ENCODE measurements at places on chromosomes 12 and 14.

DNA sequence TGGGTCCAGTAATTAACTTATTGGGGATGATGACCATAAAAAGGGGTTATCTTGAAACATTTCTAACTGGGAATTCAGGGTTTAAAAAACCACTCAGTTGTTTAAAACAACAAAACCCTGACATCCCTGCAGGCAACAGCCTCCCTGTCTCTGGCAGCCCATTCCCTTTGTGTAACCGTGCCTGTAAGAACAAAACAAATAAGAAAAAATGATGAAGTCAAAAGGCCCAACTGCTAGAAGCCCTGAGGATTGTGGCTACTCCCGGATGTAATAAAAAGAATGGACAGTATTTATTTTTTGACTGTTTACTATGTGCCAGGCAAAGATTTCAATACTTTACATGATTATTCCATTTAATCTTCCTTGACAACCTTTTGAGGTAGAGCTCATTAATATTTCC lies 75.3 kb downstream of the TMCC3 start:
- DNase-seq: no peak

DNA sequence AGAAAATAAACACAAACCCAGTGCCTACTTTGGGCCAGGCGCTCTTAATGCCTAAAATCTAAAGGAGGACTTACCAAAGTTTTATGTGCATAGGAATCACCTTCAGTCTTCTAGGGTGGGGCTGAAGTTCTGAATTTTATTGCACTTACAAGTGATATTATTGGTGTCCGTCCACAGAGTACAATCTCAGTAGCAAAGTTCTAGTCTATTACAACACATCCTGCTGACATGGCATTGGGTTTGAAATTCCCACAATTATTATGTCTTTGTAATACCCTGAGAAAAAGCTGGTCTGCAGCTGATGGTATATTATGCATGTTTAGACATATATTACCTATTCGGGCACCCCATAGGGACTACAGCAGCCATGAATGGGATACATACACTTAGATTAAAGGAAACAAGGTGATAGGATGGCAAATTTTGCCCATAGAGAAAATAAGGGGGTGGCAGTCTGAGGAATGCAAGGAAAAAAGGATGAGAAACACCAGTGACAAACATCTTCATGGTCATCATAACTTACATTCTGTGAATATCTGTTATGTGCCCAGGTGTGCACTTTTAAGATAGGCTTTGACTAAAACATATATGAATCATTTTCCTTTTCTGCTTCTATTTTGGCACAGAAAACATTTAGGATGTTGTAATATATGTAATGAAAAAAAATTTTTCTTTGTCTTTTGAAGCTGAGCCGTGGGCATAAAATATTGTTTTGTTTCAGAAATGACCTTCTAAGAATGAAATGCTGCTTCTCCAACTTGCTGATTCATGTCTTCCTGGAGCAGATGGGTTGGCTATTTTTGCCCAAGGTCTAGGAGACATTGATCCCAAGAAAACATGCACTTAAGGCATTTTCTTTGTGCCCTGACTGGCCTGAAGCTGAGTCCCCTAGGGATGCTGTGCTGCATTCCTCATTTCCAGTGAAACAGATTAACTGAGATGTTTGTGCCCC lies 27.2 kb upstream of the ALG10 start:
- DNase-seq: no peak

GRCh38 chr12:110171186-110171538 lies 47.0 kb downstream of the IFT81 start:
- no peak for DNase-seq

- no peak for DNase-seq
Observed at GRCh38 chr12:2183556-2184541, 131.1 kb downstream of the CACNA1C start.

GRCh38 chr14:24422261-24422660 lies 7.2 kb downstream of the CBLN3 start:
- no peak for DNase-seq

DNA sequence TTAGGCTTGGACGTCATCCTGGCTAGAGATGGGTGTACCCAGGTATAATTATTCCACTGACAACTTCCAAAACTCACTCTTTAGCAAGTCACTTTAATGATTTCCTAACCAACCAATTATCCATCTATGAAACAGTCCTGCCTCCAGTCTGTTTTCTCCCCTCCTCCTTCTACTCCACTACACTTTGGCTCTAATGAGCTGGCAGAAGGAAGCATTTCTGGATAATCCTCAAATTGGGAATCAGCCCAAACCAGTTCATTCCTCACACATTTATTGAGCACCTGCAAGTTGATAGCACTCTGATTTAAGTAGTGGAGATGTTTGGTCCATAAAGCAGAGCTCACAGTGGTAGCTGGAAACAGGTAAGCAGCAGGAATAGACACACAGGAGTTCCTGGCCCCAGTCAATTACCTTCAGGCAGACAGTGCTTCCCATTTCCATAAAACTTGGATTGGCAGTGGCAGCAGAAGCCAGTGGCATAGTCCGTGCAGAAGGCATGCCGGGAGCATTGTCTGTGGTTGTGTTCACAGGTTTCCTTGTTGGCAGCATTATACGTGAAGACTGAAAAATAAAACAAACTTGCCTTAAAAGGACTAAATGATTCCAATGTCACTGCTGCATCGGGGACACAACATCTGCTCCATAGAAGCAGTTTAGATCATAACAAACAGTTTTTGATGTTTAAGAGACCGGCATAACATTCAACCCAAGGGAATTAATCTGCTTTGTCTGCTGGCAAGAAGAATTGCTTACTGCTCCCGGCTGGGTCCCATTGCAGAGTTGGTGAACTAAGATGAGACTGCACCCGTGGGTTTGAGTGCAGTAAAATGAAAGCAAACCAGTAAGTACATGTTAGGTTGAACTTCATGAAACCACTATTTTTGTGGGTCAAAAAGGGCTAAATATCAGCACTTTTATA lies 26.2 kb downstream of the NID2 start:
- no peak for DNase-seq

DNA sequence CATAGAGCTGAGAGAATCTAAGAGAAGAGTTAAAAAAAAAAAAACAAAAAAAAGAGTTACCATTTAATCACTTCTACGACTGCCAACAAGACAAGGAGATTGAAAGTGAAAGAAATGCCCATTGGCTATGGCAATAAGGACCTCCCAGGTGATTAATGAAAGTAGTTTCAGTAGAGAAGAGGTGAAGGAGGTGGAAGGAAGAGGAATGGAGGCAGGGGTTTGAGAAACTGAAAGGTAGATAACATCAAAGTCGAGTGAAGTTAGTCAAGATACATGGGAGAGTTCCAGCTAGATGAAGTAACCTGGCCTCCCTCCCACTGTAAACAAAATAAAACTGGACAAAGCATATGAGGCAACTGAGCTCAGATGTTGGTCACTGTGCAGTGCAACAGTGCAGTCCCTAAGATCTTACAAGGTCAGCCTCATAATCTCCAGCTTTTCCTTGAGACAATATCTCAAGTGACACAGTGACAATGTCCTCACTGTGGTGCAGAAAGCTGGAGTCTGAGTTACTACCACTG lies 118.0 kb upstream of the CCDC198 start:
- DNase-seq: no peak

- no peak for DNase-seq
Observed at GRCh38 chr14:36222337-36222736, 45.8 kb upstream of the PTCSC3 start.

DNA sequence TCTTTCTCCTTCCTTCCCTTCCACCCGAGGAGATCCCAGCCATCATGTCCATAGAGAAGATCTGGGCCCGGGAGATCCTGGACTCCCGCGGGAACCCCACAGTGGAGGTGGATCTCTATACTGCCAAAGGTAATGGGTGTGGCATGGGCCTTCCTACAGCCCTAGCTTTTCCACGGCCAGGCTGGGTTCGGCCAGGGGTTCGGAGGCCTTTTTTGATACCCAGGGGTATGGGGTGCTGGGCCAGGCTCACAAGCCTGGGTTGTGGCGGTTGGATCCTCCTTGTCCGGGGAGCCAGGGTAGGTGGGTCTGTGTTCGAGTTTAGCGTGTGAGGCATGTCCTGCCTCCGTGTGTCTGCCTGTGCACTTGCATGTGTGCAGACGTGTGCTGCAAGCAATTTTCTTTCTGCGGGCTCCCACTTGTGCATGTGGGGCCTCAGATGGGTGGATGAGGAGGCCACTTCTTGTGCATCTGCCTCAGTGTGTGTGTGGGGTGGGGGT lies 1.5 kb downstream of the ENO2 start:
- no peak for DNase-seq

DNA sequence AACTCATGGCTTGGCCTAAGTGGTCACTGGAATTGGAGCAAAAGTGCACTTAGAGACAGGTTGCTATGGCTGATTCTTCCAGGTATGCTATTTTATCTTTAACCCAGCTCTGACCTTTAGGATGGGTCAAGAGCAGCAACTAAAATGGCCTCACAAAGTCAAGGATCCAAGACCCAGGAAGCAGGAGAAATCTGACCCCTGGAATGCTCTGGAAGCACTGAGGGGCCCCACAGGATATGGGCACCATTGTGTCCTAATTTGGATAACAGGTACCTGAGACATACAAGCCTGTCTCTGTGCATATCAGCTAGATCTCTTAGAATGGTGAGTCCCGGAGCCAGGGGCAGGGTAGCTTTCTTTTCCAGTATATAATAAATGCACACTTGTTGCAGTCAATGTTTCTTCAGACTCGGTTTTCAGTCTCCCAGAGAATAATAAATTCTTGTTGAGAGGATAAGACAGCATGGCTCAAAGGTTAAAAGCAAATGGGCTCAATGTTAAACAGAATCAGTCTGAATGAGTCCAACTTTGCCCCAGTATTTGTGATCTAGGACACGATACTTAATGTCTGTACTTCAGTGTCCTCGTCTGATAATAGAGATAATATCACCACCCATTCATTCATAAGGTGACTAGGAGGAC lies 29.3 kb upstream of the TMCC3 start:
- DNase-seq: no peak

- DNase-seq: no peak
Observed at GRCh38 chr12:256225-256624, 6.4 kb downstream of the SLC6A13 start.

DNA sequence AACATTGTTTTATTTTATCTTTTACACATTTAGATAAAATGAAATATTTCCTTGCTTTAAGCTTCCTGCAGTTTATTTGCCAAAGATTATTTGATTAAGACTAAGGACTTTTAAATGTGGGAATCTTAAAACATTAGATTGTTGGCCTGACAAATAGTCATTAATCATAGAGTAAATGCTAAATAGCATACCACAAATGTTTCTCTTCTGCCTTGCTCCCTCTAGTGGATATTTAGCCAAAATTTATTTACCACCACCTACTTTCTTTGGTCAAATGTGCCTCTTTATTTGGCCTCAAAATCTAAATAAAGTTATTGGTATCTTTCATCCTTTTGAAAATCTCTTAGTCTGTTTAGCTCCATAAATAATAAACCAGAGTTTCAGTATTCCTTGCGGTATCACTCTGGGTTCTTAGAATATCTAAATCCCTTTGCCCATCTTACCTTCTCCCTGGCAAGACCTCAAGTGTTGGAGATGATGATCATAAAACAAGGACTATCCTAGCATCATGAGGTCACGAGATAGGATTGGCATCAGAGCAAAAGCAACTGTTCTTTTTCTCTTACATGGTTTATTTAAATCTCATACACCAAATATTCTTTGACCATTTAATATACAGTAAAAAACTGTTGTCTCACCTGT lies 150.6 kb upstream of the AEBP2 start:
- DNase-seq: peak; percentile 4

GRCh38 chr12:124730455-124730932 lies 133.2 kb downstream of the SCARB1 start:
- DNase-seq: peak; percentile 8

- no peak for DNase-seq
Observed at GRCh38 chr12:22457085-22457484, 87.3 kb downstream of the C2CD5 start.

DNA sequence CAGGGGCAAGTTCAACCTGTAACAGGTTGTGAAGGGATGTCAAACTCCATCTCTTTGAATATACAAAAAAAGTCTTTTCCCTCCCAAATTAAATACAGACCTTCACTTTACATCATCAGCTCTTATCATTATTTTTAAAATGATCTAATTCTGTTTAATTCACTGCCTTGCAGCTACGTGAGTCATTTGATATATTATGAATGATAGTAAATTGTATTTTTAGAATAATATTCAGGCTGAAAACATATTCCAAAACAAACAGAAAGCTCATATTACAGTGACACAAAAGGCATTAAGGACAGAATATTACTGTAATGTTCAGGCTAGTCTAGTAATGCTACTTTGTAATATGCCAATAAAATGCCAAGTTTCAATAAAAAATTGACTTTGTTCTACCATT lies 53.3 kb downstream of the BCAT1 start:
- DNase-seq: no peak

- DNase-seq: no peak
Observed at GRCh38 chr12:57535764-57536596, 11.0 kb downstream of the DCTN2 start.

GRCh38 chr12:132302466-132303358 lies 26.7 kb downstream of the GALNT9 start:
- DNase-seq: no peak

DNA sequence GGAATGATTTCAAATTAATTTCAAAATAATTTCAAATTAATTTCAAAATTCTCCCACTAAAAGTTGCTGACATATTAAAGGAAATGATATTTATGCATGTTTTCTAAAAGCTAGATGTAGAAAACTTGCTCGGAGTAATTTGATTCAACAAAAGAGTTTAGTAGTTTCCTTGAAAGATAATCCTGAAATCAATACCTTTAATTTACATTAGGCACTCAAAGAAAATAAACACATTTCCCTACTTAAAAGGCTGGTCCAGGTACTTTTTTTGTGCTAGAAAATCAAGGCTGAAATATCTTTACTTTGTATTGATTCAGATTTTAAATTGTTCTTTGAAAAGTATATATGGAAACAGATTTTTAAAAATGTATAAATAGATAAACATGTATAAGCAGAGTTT lies 370.5 kb downstream of the RAD51B start:
- no peak for DNase-seq

GRCh38 chr14:51093371-51094281 lies 1.3 kb downstream of the TRIM9 start:
- DNase-seq: peak; percentile 65

DNA sequence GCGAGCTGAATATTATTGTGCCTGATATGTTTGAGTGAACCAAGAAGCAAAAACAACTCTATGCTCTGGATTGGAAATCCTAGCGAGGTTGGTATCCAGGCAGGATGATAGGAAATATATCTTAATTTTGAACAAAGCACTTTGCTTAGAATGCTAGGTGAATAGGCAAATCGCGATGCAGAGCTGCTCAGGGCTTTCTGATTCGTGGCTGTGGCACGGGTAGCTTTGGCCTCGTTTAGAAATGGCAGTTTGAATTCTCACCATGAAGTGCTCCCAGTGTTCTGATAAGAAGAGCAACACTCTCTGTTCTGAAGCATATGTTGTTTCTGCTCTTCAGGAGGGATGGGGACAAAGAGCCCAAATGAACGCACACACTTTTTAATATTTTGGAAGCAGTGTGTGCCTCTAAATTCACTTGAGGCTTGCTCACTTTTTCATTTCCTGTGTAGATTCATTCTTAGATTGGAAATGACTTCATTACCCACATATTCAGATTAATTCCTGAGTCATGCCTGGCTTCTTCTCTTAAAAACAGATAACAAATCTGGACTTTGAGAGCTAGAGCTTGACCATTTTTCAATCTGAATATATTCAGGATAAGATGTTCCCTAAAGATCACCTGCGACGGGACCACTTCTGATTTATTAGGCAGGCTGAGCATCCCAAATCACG lies 200.9 kb downstream of the RPAP3 start:
- DNase-seq: no peak

- no peak for DNase-seq
Observed at GRCh38 chr14:81406863-81407262, 6.7 kb upstream of the STON2 start.

- DNase-seq: no peak
Observed at GRCh38 chr14:52265253-52265652, 2.2 kb upstream of the PTGDR start.

GRCh38 chr12:121579190-121579791 lies 1.5 kb downstream of the KDM2B start:
- no peak for DNase-seq

Data from NCI-H748 treated with DMSO at 0.1 percent for 48 hours (cell line).